ENCODE measurements at places on chromosomes 11 and 22. TPM values are rescaled to one million over a fixed set of nuclear protein-coding genes. Genes with fewer than 3 reads are reported as not detected.

The ZNF215 gene
- total RNA-seq: 2.7 TPM

The MIAT gene
- 3.3 TPM for total RNA-seq

The FGF3 gene
- 2.5 TPM for total RNA-seq

The SUSD2 gene
- total RNA-seq: 4.2 TPM

The FOXRED1 gene
- total RNA-seq: 25.9 TPM

The SCGB1C1 gene
- total RNA-seq: not detected

The ADAMTS15 gene
- total RNA-seq: 78.8 TPM

The NCR3LG1 gene
- 9.0 TPM for total RNA-seq

The SMTNL1 gene
- not detected for total RNA-seq

The ST14 gene
- total RNA-seq: not detected

The OR8H3 gene
- total RNA-seq: not detected
